ENCODE measurements at places on chromosomes 2 and 18.
A peak's percentile ranks its signal among the peaks of the same experiment; 100 is the strongest.

DNA sequence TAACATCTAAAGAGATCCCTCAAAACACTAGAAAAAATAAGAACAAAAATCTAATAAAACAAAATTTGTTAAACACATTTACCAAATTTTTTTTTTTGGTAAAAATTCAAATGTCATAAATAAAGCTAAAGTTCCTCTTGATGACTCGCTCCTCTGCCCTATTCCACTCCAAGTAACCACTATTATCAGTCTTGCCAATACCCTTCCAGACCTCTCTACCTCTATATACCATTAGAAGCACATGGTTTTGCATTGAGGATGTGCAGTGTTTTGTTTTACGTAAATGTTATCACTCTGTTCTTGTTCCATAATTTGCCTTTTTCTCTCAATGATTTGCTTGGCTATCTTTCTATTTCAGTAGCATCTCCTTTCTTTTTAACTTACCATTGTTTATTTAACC, 10.9 kb downstream of the IL1B start:
- no peak for DNase-seq

GRCh38 chr2:88590998-88591613, 36.2 kb downstream of the EIF2AK3 start:
- DNase-seq, result peak; percentile 83

- DNase-seq, result no peak
These were observed 92.0 kb downstream of the CDCA7 start for GRCh38 chr2:173446722-173447121.

DNA sequence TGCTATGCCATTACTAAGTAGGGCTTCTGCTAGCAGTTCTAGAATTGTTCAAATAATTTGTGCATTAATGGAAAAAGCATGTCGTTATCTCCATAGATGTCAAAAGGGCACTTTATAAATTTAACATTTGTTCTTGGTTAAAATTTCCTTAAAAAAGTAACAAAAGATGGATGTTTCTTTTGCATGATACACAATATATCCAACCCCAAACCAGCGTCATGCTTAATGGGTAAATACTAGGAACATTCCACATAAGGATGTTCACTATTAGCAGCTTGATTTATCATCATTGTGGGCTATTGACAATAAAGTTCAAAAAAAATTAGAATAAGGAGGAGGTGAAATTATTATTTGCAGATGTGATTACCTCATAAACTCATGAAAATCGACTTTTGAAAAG, 79.7 kb downstream of the GREB1L start:
- DNase-seq, result no peak

DNA sequence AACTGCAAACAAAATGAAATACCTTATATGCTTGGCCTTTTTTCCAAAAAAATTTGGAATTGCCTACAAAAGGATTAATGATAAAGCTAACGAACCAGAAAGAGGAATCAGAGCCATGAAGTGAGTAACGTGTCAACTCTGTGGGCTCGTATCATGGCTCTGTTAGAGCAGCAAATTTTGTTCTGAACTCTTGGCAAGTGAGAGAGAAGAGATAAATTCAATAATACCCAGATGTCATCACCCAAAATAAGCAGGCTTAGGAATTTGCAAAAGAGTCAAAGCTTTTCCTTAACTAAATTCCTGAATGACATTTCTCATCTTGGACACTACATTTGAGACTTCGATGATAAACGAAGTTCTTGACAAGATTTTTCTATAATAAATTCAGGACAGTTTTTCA, 4.4 kb downstream of the TXNDC2 start:
- no peak for DNase-seq
